Spleen (tissue), 13 donors: ENCODE measurements at places on chromosomes 2 and 18. TPM values are rescaled to one million over a fixed set of nuclear protein-coding genes. Genes with fewer than 3 reads are reported as not detected.
A peak's percentile ranks its signal among the peaks of the same experiment; 100 is the strongest.

Gene IL36B
- polyA plus RNA-seq = not detected

Gene CPLX4
- not detected for polyA plus RNA-seq

DNA sequence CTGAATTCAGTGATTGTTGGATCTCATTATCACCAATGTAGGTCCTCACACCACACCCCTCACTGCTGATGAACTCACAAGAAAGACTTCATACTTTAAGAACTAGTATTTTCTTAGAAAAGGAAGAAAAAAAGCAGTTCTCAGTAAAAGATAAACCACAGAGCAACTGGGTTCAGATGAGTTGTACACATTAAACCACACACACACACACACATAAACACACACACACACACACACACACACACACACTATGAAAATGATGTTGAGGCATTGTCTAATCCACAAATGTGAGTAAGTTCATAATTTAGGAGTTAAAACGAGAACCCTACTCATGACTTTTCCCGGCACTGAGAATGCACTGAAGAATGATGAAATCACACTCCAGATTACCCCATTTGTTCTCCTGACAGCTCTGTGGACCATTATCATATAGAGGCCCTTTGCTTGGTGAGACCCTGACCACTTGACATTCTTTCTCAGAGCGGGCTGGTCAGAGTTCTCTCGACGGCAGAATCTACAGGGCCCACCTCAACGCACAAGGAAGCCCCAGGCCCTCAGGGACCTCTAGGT, 106.2 kb downstream of the BCL2 start:
- DNase-seq = no peak

DNA sequence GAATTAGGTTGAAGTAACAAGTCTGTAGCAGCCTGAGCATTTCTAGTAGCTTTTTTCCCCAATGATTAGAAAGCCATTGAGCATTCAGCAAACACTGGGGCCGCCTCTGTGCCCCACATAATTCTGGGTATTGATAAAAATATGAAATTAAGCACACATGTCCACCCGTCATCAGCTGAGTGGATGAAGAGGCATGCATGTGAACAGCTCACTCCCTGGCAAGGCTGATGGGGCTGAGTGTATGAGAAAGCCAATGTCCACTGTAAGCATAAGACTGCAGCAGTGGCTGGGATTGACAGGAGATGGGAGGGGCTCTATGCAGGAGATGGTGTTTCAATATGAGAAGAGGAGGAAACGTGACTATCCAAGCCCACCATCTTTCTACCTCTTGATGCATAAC, 124.4 kb upstream of the KLHL29 start:
- DNase-seq = no peak

GRCh38 chr2:111199840-111200239, 79.1 kb downstream of the BCL2L11 start:
- DNase-seq = no peak

- DNase-seq = no peak
Measured at GRCh38 chr2:159445307-159445706, 158.8 kb upstream of the WDSUB1 start.

DNA sequence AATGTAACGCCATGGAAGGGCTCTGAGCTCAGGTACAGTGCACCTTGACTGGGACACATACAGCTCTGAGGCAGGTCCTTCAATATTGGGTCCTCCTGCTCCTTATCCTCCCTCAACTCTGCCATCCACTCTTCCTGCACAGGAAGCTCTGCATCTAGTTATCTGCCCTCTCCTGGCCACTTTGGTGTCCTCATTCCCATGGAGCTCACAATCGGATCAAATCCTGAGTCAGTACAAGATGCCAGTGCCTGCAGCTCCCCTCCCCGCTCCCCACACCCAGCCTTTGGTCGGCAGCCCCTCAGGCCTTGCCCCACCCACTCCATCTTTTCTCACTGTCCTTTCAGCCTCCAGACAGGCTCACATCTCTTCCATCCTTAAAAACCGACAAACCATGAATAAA, 58.0 kb downstream of the LRRFIP1 start:
- peak; percentile 66 for DNase-seq

DNA sequence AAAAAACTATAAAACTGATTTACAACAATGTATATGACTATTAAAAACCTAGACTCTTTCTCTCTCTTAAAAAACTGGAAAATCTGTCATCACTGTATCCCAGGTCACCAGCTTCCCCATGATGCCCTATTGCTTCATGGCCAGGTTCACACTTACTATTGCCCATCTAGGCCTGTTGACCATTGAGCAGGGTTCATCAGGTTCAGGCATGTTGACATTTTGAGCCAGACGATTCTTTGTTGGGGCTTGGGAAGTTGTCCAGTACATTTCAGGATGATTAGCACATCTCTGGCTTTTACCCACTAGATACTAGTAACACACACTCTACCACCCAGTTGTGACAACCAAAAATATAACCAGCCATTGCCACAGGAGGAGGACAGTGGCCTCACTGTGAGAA, 26.9 kb upstream of the RAB27B start:
- DNase-seq = no peak

DNA sequence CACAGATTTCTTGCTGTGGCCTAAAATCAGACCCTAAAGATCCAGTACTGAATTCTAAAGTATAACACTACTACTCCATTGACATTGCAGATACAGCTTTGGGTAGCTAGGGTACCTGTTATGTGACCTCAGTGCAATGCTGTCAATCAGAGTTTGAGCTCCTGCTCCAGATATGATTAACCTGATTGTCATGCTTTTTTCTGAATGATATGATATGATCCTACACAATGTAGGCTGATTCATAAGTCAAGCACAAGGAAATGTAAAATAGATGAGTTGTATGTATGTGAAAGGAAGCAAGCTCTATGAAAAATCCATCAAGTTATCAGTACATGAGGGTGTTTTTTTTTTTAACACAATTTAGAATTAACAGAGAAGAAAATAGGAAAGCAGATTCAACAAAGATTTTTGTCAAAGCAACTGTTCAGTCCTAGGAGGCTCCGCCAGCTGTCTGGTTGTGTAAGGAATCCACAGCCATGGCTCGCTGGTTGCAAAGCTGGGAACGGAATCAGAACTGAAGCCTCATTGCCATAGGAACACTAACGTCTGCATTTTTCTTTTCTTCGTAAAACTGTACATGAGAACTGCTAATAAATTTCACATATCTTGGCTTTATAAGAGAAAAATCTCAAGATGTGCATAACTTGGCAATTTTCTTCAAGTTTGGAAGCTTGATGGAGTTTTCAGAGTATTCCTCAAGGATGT, 52.9 kb downstream of the NR4A2 start:
- no peak for DNase-seq

- no peak for DNase-seq
Measured at GRCh38 chr2:133988316-133988891, 265.5 kb upstream of the MGAT5 start.

- DNase-seq = no peak
Measured at GRCh38 chr2:169110916-169111315, 41.6 kb downstream of the DHRS9 start.
